ENCODE measurements at places on chromosomes 16 and 17.

GRCh38 chr17:1592751-1593629, 30.4 kb upstream of the PITPNA start:
- no peak for DNase-seq

- no peak for DNase-seq
Observed at GRCh38 chr17:32520737-32521404, 34.1 kb downstream of the CDK5R1 start.

DNA sequence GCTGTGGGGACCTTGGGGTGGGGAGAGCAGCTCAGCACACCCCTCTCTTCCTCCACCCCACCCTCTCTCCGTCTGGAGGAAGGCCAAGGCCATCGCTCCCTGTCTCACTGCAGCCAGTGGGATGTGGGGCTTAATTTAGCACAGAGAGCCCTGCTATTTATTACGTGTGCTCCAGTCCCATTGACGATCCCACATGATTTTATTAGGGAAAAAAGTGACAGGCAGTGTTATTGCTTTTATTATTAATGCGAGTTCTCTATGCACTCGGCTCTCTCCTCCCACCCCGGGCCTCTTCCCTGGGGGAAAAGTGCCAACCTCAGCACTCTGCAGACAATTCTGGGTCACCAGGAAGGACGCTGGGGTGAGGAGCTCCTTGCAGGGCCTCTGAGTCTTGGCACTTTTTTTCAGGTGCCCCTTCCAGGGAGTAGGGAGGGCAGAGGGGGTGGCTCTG, 57.3 kb downstream of the MGAT5B start:
- no peak for DNase-seq

GRCh38 chr17:65088621-65089360, 32.3 kb upstream of the GNA13 start:
- no peak for DNase-seq

DNA sequence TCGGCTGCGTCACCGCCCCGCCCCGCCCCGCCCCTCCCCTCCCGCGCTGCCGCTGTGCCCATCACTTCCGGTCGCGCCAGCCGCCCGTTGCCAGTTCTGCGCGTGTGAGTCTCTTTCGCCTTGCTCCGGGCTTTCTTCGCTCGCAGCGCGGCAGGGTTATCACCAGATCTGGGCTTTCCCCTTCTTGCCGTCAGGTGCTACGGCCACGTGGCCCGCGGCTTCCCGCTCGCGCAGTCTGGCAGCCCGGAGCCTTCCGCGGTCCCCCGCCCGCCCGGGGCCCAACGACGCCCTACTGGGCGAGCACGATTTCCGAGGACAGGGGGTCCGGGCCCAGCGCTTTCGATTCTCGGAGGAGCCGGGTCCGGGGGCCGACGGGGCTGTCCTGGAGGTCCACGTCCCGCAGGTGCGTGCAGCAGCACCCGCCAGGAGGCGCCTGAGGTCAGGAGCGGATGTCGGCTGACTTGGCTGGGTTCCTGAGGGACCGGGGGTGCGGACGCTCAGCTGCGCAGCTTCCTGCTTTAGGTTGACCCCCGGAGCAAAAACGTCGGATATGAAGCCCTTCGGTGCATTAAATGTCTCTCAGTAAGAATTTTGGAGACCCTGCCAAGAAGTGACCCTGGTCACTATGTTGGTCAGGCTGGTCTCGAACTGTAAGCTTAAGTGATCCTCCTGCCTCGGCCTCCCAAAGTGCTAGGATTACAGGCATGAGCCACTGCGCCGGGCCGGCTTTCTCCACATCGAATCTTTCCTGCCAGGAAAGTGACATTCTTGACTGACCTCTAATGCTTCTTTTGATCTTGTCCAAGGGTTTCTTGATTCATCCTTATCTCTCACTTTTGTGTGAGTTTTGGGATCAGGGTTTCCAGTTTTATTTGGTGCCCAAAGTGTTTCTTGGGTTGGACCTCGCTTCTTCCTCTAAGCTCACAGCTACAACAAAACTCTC, at the start of gene METTL23:
TSS of gene METTL23 (plus strand) at position 64 of the 943 bp plus-strand sequence. CDS start 2,872 bp downstream, outside the sequence.
- DNase-seq, result peak; percentile 22

- no peak for DNase-seq
Observed at GRCh38 chr16:61887903-61888302, 148.3 kb downstream of the CDH8 start.

- DNase-seq, result no peak
Observed at GRCh38 chr16:3641801-3642396, 12.6 kb upstream of the DNASE1 start.

GRCh38 chr16:12611006-12611477, 192.6 kb downstream of the CPPED1 start:
- DNase-seq, result no peak

DNA sequence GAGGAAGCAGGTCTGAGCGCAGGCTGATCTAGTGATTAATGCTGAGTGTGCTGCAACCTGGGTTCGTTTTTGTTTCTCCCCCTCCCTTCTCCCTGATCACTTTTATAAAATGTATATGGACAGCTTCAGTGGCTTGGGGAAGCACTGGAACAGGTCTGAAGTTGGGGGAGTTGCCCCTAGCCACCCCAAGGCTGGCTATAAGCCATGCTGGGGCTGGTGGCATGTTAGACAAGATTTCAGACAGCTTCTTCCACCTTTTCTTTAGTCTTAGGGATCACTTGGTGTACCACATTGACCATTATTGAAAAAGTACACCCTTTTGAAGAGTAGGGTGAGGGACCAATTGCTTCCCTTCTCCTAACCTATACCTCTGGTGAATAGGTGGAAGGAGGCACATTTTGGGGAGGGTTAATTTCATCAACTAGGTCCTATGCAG, 3.8 kb upstream of the VAC14 start:
- DNase-seq, result no peak

DNA sequence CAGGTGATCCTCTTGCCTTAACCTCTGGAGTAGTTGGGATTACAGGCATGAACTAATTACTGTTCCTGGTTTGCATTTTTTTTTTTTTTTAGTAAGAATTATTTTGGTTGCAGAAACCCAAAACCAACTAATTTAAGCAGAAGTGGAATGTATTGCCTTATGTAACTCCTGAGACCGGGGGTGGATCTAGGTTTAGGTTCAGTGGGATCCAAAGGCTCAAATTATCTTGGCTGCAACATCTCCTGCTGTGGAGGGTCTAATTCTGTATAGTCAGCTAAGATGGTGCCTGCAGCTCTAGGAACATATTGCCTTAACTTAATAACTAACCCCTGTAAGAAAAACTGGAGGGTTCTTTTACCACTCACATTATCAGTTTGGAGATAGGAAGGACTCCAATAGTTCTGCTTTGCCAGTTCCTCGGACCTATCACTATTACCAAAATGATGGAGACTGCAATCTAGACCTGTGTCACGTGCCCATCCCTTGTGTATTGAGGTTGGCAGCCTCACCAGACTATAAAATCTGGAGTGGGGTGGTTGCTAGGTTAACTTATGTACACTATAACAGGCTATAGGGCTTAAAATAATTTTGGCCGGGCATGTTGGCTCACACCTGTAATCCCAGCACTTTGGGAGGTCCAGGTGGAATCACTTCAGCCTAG, 8.5 kb downstream of the SNTB2 start:
- DNase-seq, result no peak

DNA sequence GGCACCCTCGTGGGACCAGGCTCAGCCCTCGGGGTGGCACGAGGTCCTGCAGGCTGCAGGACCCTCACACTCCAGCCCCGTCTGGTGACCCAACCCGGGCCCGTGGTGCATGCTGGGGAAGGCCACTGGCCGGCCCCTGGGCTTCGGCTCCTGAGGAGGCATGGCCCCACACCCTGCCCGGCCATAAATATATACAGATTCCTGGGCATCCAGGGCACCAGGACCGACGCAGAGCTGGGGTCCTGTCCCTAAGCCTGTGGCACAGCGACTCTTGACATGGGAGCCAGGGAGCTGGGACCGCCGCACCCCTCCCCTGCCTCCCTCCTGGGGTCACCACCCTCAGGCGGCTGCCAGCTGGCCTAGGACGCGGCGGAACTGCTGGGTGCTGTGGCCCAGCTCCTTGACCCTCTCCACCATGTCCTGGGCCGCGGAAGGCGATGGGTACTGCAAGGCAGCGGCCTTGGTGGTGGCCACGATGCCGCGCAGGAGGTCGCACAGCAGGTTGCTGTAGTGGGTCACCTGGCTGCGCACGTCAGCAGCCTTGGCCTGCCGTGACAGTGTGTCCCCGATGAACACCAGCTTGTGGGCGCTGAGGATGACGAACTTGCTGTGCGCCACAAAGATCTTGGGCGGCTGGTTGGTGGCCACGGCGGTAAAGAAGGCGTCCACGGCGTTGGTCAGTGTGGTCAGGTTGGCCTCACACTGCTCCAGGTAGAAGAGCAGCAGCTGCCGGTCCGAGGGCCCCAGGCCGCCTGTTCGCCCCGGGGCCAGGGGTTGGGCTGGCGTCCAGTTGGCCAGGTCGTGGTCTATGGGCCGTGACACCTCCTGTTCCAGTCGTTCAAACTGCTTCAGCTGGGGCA, 10.6 kb downstream of the CTRB1 start:
- no peak for DNase-seq

DNA sequence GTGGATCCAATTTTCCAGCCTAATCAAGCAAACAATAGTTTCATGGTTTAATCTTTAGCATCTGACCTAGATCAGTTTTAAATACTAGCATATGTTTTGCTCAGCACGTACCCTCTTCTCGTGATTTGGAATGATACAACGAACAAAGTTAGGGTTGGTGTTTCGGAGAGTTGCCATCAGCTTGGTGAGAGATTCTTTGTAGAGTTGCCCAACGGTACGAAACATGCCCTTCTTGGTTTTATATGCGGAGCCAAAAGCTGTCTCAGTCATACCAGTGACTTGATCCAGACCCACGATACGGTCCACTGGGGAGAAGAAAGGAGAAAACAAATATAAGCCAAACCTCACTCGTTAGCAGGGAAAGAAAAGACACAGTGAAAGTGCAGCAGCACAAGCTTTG, 85.3 kb downstream of the NDEL1 start:
- DNase-seq, result no peak

GRCh38 chr17:17782523-17783115, 54.2 kb downstream of the SREBF1 start:
- DNase-seq, result no peak

DNA sequence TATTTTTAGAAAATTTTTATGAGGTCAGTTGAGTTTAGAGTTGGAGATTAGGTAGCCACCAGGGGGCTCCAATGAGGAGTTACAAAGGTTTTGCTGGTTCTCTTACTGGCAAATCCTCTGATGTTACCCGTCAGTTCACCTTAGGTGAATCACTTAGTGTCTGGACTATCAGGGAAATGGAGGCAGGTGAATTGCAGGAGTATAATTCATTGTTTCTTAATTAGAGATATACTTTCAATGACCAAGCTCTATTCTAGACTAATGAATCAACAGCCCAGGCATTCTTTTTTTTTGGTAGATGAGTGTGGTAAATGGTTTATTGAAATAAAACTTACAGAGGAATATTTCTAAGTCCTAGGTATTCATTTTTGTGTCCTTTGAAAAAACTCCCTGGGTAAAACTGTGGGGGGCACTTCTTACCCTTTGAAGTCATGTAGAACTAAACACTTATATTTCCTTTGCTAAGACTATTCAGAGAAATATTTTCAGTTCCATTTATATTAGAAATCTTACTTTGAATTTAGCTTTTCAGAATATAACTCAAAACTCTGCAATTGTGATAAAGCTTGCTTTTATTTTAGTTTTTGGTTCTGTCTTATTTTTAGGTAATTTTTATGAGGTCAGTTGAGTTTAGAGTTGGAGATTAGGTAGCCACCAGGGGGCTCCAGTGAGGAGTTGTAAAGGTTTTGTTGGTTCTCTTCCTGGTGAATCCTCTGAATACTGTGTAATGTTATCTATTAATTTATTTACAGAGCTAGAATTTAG, 17.7 kb downstream of the PSMD11 start:
- DNase-seq, result no peak

DNA sequence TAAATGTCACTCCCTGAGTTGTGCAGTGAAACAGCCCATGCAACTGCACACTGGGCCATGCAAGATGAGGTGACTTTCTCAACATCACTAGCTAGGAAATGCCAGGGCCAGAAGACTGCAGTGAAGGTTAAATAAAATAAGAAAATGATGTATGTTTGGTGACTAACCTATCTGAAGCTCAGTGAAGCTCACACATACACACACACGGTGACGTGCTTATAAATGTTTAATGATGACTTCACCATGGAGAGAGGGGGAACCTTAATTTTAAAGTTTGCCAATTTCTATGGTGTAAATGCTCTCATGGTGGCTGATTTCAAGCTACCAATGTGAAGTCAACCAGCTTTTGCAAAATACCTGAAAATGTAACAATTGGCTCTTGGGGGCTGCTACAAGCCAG, 166.4 kb downstream of the MAF start:
- no peak for DNase-seq

DNA sequence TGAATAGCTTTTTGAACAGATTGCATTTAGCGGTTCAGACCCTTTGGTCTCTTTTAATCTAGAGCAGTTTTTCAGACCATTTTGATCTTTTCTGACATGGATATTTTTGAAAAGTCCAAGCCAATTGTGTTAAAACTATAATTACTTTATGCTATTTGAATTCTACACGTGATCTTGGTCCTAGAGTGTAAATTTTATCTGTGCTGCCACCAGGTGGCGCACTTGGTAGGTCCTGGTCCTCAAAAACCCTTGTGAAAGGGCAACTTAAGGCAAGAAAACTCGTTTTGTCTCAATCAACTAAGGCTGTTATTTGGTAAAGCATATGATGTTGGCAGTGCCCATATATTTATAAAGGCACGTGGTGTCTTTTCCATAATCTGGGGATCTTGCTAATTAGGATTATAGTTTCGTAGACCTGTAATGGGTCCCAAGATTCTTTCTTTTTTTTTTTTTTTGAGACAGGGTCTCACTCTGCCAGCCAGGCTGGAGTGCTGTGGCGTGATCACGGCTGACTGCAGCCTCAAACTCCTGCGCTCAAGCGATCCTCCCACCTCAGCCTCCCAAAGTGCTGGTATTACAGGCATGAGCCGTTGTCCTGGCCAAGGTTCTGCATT, 43.9 kb upstream of the TEX2 start:
- DNase-seq, result peak; percentile 15

- DNase-seq, result no peak
Observed at GRCh38 chr17:77208856-77209255, 68.1 kb downstream of the SEC14L1 start.

GRCh38 chr16:30934827-30935557, 11.6 kb downstream of the FBXL19 start:
- no peak for DNase-seq

GRCh38 chr17:74282587-74283370, 8.7 kb downstream of the DNAI2 start:
- DNase-seq, result no peak

DNA sequence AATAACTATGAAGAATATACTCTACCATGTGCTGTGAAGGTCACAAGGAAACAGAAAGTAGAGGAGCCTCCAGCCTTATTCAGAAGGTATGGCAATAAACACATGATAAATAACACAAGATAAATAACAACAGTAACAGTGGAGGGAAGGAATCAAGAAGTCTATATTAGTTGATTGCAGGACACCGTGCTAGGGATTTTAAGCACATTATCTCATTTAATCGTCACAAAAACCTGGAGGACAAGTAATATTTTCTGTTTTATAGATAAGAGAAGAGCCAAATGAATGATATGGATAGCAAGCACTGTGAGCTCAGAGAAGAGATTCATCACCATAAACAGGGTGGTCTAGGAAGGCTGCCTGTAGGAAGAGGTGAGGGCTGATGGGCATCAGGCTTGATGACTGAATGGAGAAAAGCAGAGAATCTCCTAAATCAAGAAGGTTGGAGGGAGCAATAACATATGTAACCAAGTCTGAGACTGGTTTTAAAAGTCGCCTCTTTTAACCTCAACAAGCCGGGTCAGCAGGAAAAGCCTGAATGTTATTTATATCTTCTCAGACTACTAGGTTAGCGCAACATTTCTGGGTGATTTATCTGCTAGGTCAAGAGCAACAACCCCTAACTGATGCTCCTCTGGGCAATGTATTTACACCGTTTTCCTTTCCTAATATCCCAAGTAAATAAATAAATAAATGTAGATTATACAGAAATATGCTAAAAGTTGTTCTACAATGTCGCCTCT, 8.3 kb downstream of the TOM1L2 start:
- DNase-seq, result no peak

GRCh38 chr17:42421507-42422338, 1.3 kb downstream of the CAVIN1 start:
- no peak for DNase-seq
